ENCODE measurements at places on chromosomes 2 and 18.

GRCh38 chr18:53799134-53799533, 425.3 kb downstream of the MBD2 start:
- DNase-seq, result no peak

GRCh38 chr2:11775384-11775783, 29.0 kb downstream of the LPIN1 start:
- no peak for DNase-seq

GRCh38 chr2:144835634-144836350, 315.9 kb upstream of the ZEB2 start:
- DNase-seq, result no peak

DNA sequence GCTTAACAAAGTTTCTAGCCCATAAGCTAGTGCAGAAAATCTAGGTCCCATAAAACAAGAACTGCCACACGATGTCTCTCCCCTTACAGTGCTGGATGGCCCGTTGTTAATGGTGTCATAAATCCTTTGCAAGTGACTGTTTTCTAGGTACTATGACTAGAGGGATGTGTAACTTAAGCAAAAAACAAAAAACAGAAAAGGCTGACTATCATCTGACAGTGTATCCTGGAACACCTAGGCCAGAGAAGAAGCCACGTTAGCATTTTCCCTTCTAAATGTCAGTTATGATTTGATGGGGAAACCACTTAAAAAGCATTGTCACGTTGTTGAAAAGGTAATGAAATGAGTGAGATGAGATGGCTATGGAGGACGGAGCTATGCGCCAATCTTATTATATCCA, 2.4 kb downstream of the CASP8 start:
- no peak for DNase-seq

DNA sequence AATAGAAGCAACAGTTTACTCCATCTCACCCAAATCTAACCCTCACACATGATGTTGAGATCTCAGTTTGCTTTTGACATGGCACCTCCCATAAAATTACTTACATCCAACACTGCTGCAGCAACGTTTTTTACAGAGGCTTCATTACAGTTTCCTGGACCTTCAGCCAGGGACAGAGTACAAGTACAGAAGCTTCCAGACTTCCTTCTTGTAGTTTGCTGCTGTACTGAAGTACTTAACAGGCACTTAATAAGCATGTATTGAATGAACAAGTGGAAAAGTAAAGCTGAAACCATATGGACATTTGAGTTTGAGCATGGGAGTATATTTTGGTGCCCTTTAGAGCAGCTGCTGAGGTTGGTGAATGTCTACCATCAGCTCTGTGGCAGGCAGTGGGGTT, 514.2 kb downstream of the PTPRM start:
- DNase-seq, result no peak

DNA sequence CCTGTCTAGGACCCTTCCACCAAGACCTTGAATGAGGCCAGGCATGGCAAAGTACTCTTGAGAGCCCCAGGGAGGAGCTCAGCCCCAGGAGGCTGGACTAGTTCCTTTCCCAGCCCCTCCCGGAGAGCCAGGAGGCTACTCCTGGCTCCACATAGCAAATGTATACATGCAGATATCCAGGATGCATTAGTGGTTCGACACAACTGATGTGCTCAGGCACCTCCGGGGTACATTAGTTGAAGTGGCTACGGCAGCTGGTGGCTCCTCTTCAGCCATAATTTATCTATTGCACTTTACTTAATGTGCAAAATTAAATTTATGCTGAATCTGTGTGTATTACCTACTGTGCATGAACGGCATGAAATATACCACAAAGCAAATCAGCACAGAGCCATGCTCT, 182.8 kb upstream of the MEIS1 start:
- DNase-seq, result no peak

GRCh38 chr2:54416938-54417337, 39.2 kb upstream of the SPTBN1 start:
- DNase-seq, result no peak

GRCh38 chr2:86238354-86238753, 39.1 kb downstream of the MRPL35 start:
- no peak for DNase-seq

DNA sequence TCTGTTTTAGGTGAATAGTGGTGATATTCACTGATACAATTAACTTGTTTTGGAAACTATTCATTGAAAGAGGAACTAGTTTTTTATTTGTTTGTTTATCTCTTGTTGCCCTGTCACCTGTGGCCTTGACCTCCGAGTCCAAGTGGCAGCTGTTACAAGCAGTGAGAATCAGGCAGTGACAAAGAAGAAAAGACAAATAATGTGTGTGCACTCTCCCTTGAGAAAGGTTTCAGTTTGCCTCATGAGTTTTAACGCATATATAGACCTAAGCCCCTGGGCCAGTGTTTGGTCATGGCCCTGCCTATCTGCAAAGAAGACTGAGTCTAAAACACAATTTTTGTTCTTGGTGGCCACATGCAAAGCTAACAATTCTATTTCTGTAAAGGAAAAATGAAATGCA, 15.3 kb downstream of the KYNU start:
- DNase-seq, result no peak

DNA sequence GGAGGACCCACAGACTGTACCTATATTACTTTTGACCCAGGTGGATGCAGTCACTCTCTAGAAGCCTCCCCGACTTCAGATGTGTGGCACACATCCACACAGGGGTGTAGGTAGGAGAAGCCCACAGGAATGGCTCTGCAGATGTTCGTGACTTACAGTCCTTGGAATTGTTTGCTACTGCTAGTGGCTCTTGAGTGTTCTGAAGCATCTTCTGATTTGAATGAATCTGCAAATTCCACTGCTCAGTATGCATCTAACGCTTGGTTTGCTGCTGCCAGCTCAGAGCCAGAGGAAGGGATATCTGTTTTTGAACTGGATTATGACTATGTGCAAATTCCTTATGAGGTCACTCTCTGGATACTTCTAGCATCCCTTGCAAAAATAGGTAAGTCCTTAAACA, 605 bp downstream of the SLC9A4 start:
- no peak for DNase-seq

- DNase-seq, result no peak
Measured at GRCh38 chr2:211802666-211803065, 735.9 kb downstream of the ERBB4 start.

GRCh38 chr2:16960579-16960978, 294.9 kb upstream of the CYRIA start:
- no peak for DNase-seq

- peak; percentile 26 for DNase-seq
Measured at GRCh38 chr2:10926191-10926820, 14.6 kb downstream of the KCNF1 start.

- DNase-seq, result no peak
Measured at GRCh38 chr2:53445383-53446070, 322.1 kb upstream of the CHAC2 start.

- peak; percentile 32 for DNase-seq
Measured at GRCh38 chr2:161418715-161419637, 2.9 kb downstream of the TBR1 start.

DNA sequence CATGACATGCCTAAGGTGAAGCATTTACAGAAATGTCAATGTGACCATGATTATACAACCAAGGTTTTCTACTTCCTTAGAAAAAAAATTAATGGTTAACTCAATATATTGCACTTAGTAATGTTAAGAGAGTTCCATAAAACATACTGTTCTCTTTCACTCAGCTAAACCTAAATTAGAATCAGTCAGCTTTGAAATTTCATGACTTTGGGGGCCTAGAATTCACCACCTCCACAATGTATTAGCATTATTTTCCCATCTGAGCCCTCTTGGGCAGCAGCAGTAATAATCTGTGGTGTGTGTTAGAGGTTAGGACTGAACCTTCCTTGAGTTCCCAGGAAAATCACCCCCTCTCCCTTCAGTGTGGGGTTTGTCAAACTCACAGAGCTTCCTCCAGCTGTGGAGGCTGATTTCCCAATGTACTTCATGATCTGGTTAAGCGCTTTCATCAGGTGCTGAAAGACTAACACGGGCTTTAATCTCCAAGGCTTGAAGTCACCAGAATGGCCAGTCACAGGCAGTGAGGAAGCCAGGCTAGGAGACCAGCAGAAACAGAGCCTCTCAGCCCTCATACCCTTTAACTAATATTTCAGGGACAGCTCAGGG, 7.1 kb upstream of the UPP2 start:
- DNase-seq, result no peak

GRCh38 chr18:28095041-28095440, 81.9 kb downstream of the CDH2 start:
- DNase-seq, result no peak

- no peak for DNase-seq
Measured at GRCh38 chr2:1350111-1350510, 63.2 kb upstream of the TPO start.

DNA sequence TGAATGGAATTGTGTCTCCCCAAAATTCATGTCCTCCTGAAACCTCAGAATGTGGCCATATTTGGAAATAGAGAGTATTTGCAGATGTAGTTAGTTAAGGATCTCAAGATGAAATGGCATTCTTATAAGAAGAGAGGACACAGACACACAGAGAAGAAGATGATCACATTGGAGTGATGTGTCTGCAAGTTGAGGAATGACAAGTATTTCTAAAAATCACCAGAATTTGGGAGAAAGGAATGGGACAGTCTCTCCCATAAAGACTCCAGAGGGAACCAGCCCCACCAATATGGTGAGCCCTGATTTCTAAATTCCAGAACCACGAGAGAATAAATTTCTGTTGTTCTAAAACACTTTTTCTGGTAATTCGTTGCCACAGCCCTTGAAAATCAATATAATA, 166.3 kb downstream of the C1D start:
- DNase-seq, result no peak

- peak; percentile 80 for DNase-seq
Measured at GRCh38 chr18:23662309-23663263, at the start of gene ANKRD29. Gene ANKRD29 (minus strand): TSS chr18:23662911. CDS start chr18:23662730, 181 bp downstream.

DNA sequence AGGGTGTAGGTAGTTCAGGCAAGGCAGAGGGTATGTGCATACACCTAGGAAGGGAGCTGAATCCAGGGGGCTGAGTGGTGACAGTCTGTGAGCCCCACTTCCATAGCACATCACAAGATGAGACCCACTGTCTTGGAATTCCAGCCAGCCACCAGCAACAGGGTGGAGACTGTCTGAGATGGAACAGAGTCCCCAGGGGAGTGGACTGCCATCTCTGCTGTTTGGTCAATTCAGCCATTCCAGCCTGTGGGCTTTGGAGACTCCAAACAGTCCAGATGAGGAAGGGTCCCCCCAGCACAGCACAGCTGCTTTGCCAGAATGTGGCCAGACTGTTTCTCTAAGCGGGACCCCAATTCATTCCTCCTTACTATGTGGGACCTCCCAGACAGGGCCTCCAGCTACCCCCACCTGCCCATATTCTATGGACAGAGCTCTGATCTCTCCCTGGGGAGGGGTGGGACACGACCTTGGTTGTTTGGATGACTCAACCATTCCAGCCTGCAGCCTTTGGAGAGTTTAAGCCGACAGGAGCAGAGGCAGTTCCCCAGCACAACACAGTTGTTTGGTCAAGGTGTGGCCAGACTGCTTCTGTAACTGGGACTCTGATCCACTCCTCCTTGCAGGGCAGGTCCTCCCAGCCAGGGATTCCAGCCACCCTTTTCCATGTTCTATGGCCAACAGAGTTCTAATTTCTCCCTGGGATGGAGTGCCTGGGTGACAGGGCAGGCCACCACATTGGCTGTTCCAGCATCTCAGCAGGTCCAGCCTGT, 178.0 kb downstream of the RND3 start:
- no peak for DNase-seq

- DNase-seq, result no peak
Measured at GRCh38 chr2:105243961-105244360, 2.4 kb downstream of the GPR45 start.

DNA sequence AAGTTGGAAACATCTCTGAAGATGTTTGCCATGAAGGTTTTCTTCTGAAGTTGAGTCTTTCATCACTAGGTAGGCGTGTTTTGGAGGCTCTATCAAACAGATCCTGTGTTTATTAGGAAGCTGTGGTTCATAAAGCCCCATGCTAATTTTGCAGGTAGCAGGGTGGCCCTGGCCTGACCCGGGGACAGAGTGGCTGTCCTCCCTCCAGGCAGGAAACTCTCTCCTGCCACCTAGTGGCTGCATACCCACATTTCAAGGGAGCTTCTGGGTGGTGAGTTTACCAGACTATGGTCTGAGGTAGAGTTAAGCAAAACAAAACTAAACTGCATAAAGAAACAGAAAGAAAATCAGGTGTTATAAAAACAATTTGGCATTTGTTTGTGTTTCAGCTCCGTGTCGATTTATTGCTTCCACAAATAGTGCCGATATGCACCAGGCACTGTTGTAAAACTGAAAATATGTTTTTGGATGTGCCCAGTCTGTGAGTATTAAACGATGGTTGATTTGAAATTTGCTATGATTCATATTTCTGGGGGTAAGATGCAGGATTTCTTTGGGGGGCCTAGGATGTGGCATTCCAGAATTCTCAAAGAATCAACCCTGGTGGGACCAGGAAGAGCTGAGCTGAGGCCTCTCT, 26.0 kb upstream of the IL37 start:
- DNase-seq, result no peak

- no peak for DNase-seq
Measured at GRCh38 chr2:18980104-18980785, 378.2 kb downstream of the OSR1 start.

- DNase-seq, result no peak
Measured at GRCh38 chr2:143355870-143356269, 226.7 kb downstream of the ARHGAP15 start.

DNA sequence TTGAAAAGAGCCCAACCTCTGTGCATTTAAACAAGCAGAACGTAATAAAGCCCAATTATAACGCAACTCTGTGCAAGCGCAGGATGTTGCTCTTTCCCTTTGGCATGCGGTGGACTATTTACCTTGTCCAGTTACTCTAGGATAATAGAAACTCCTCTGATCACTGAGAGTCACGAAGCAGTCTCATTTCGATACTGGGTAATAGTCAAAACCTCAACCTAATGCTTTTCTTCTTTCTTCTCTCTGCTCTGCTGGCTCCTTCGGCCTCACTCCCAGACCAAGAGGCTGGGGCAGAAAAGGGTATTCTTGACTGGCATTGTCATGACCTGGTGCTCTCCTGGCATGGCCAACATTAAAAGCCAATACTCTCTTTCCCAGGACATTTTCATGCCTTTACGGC, 89.7 kb upstream of the GCFC2 start:
- no peak for DNase-seq

GRCh38 chr18:38698088-38698487, 1132.5 kb upstream of the CELF4 start:
- DNase-seq, result no peak

- no peak for DNase-seq
Measured at GRCh38 chr2:222851956-222852617, 8.7 kb upstream of the ACSL3 start.

DNA sequence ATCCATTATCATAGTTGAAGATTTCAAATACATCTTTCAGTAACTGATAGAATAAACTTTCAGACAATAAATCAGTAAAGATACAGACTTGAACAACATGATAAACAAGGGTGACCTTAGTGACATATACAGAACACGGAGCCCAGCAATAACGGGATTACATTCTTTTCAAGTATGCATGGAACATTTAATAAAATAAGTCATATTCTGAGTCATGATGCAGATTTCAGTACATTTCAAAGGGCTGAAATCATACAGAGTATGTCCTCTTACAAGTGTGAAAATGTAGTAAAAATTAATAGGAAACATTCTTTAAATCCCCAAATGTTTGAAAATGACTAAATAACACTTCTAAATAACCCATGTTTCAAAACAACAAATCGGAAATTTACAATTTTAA, 17.2 kb upstream of the KLHL29 start:
- no peak for DNase-seq
